ENCODE measurements at places on chromosomes 12 and 14.

DNA sequence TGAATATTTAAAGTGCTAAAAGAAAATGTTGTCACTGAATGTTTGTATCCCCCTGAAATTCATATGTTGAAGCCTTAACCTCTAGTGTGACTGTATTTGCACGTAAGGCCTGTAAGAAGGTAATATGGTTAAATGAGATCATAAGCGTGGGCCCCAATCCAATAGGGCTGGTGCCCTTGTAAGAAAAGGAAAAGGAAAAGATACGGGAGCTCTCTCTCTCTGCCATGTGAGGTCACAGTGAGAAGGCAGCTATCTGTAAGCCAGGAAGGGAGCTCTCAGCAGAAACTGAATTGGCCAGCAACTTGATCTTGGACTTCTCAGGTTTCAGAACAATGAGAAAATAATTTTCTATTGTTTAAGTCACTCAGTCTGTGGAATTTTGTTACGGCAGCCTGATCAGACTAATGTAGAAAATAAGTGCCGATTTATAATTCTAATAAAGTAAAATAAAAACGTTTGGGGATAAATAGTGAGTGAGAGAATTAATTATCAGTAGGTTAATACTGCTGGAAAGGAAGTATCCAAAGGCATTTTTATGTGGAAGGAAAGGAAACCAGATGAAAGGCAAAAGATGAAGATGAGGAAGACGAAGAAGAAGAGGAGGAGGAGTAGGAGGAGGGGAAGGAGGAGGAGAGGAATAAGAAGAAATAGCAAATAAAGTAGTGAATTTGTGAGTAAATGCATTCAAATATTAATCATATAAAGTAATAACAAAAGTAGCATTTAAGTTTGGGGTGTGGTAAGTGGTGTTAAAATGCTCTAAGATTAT lies 188.5 kb upstream of the KRR1 start:
- no peak for DNase-seq

- no peak for DNase-seq
These were observed 149.0 kb downstream of the KITLG start for GRCh38 chr12:88431246-88431645.

- no peak for DNase-seq
These were observed 53.5 kb downstream of the RAD52 start for GRCh38 chr12:896031-896430.

GRCh38 chr14:99382781-99383471 lies 97.7 kb downstream of the SETD3 start:
- DNase-seq, result no peak

DNA sequence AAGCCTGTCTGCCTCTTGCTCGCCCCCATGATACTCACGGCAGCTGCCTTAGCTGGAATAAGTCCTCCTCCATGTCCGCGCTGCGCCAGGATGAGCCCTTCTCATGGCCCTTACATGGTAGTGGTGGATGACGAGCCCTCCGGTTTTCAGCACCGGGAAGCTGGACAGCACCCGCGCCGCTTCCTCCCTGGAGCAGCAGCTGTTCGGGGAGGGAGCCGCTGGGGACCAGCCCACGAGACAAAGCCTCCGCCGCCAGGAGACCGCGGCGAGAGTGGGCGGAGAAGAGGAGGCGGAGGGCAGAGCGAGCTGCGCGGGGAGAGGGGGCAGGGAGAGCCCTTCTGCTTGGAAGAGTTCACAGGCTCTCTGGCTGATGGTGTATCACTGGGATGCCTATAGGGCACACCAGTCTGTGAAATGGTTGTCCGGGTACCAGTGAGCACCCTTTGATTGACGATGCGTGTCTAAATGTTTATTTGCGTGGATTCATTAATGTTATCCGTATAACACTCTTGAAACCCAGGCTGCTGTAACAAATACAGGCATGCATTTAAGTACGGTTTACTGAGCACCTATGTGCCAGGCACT lies at the start of gene SVOP:
TSS of gene SVOP (minus strand) at position 273 of the 585 bp plus-strand sequence. CDS start at position 73, 200 bp downstream.
- peak; percentile 76 for DNase-seq

- no peak for DNase-seq
These were observed 36.2 kb downstream of the ANAPC7 start for GRCh38 chr12:110367181-110367864.

DNA sequence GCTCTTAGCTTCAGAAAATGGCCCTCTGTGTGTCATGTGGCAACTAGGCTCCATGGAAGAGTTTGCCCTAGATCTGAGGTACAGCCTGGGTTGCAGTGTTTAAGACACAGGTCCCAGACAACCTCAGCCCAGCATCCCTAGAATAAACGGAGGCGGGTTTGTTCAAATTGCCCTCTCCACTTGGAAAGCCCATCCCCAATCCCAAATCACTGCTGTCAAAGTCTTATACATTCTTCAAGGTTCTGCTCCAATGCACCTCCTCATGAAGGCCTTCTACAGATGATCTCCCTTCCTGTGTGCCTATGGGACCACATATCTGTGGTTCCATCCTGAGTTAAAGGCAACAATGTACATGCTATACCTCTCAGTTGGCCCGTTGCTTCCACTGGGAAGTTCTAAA lies 289.8 kb downstream of the DPF3 start:
- DNase-seq, result no peak

- no peak for DNase-seq
These were observed 137.2 kb upstream of the DHRS4 start for GRCh38 chr14:23816371-23816770.

DNA sequence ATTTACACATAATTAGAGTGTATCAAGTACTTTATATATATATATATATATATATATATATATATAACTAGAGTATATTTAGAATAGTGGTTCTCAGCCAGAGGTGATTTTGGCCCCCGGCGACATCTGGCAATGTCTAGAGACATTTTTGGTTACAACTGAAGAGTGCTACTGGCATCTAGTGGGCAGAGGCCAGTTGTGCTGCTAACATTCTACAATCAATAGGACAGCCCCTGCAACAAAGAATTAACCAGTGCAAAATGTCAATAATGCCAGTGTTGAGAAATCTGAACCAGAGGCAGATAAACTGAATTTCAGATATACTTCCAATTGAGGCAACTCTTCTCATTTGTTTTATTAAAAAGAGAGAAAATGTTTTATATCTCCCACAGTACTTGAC lies 8.9 kb downstream of the GTF2A1 start:
- peak; percentile 65 for DNase-seq

DNA sequence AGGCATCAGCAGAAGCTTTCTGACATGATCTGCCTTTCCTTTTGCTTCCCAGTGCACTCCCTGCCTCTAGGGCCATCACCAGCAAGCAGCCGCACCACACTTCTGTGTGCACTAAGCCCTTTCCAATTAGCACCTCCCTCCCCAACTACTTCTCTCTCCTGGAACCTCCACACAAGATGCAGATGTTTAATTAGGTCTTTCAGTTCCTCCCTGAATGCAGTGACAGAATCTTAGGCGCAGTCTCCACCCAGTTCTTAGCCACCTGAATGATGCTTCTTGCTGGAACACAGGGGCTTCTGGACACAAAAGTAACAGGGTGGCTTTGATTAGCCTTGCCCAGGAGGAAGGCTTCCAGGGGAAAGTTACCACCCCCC lies 32.9 kb downstream of the NIN start:
- no peak for DNase-seq

DNA sequence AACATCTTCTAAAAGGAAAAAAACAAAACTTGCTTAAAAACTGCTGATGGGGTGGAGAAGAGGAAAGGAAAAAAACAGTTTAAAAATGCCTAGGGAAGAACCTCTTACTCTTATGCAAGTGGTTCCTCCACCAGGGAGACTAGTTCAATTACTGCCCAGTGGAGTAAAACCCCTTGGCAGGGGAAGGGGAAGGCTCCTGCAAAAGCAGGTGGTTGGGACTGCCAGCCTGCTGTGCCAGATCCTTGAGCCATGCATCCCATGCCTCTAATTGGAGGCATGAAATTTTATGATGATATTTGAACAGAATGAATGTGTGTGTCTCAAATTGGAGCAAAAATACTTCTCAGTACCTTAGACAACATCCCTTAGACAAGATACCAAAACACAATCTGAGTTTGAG lies 118.8 kb downstream of the FSCB start:
- no peak for DNase-seq

- no peak for DNase-seq
These were observed 84.1 kb downstream of the CACNA1C start for GRCh38 chr12:2136901-2137300.

DNA sequence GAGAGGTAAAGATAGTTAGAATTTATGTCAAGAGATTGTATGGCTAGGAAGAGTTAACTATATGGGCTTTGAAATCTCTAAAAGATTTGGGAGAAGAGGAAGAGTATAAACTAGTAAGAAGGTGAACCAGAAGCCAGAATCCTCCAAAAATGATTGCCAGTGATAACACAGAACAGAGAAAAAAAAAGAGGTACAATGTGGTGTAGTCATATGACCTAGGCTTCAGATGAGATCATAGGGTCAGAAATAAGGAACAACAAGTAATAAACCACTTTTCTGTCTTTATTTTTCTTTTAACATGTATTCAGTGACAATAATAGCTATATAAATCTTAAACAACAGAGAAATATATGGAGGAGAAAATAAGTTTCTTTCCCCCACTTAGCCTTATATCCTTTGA lies 2.0 kb upstream of the NECAP1 start:
- peak; percentile 65 for DNase-seq

GRCh38 chr12:69266036-69266635 lies 26.8 kb downstream of the CPSF6 start:
- DNase-seq, result peak; percentile 16

GRCh38 chr12:132342251-132343227 lies 13.2 kb upstream of the GALNT9 start:
- no peak for DNase-seq

GRCh38 chr12:104485651-104486362 lies 29.1 kb downstream of the CHST11 start:
- no peak for DNase-seq

- DNase-seq, result no peak
These were observed 179.1 kb upstream of the OTX2 start for GRCh38 chr14:56989359-56989758.

GRCh38 chr14:99393059-99393655 lies 87.5 kb downstream of the SETD3 start:
- peak; percentile 27 for DNase-seq

DNA sequence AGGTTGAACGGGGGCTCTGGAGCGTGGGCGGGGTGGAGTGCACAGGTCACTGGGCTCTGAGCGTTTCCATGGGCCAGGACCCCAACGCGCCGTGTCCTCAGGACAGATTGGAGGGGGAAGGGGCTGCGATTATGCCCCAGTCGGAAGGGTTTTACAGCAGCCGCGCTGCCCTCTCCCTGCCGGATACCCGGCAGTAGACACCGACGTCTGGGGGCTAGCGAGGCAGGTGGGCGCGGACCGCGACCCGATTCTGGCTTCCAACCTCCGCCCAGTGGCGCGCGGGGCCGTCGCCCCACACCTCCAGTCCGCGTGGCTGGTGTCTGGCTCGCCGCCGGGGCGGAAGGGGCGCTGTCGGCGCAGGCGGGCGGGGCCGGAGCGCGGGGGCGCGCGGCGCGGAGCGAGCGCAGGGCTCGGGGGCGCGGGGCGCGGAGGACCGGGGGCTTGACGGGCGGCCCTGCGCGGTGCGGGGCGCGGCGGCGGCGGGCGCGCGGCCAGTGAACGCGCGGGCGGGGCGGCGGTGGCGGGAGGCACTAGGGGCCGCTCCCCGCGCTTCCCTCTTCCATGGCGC lies 2.4 kb upstream of the KIF26A start:
- no peak for DNase-seq
